ENCODE measurements at places on chromosomes 2 and 18. TPM values are rescaled to one million over a fixed set of nuclear protein-coding genes. Genes with fewer than 3 reads are reported as not detected.

DNA sequence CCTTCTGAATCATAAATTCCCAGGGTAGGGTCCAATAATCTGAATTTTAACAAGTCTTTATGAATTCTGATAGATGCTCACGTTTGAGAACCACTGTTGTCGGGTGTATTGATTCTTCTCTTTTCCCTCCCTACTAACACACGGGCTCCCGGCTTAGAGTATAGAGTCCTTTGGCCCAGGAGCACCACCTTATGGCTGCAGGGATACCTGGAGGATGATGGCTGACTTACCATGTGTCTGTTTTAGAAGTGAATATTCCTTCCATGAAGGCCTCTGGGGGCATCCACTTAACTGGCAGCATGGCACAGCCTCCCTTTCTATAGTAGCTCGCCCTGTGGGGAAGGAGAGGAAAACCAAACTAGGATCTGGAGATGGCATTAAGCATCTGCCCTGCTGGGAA, 91.7 kb downstream of the CLIP4 start:
- H3K27ac ChIP-seq = no peak overlapping the region
- H3K36me3 ChIP-seq = no peaks in the 10 kb centered on the region
- no peak for DNase-seq
- no peak overlapping the region for H3K4me3 ChIP-seq
- H3K4me1 ChIP-seq = no peaks in the 10 kb centered on the region

Gene GCKR
- not detected for total RNA-seq

GRCh38 chr2:192696857-192697256, 502.1 kb upstream of the TMEFF2 start:
- no peaks in the 10 kb centered on the region for H3K27me3 ChIP-seq
- H3K4me3 ChIP-seq = no peak overlapping the region
- no peaks in the 10 kb centered on the region for H3K36me3 ChIP-seq
- no peaks in the 10 kb centered on the region for H3K4me1 ChIP-seq

DNA sequence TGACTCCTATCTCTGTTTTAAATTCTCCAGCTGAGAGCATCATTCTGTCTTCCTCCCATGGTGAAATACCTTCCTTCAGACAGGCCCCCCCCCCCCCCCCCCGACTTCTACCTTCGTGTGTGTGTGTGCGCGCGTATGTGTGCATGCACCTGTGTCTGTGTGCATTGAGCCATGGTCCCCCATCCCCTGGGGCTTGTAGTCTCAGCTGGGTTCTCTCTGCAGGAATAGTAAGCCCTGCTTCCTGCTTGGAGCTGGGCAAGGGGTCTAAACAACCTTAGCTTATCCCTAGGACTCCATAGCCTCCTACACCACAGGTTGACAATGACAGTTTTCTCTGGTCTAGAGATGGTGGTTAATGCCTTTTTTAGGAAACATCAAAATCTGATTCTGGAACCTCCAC, 427.5 kb upstream of the KLHL29 start:
- H3K4me3 ChIP-seq = no peak overlapping the region
- no peak for DNase-seq
- no peaks in the 10 kb centered on the region for H3K4me1 ChIP-seq
- H3K27me3 ChIP-seq = no peaks in the 10 kb centered on the region

DNA sequence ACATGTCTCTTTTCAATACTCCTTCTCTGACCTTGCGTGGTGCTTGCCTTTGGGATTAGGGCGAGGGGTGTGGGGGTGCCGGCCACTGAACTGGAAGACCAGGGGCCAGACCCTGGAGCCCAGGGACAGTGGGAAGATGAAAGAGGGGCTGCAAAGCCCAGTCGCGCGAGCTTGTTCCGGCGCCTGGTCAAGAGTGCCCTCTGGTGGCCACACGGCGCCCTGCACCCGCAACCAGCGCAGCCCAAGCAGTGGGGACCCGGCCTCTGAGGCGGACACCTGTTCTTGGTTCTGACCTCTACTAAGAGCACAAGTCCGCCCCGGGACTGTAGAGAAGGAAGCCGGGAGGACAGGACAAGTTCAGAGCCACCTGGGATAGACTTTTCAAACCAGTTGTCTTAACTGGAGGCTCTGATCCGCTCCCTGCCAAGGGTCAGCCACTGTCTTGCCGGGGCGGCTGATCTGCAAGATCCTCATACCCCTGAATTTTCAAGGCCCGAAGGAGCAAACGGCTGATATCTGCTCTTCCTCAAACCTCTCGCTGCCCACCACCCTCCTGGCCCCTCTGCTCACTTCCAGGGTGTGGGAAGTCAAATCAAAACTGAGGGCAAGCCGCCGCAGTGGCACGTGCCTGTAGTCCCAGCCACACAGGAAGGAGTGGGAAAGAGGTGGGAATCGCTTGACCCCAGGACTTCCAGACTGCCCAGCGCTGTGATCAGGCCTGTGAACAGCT, 14.9 kb upstream of the MSH6 start:
- no peaks in the 10 kb centered on the region for H3K27me3 ChIP-seq
- H3K27ac ChIP-seq = no peak overlapping the region
- H3K36me3 ChIP-seq = no peaks in the 10 kb centered on the region
- no peak overlapping the region for H3K4me3 ChIP-seq

DNA sequence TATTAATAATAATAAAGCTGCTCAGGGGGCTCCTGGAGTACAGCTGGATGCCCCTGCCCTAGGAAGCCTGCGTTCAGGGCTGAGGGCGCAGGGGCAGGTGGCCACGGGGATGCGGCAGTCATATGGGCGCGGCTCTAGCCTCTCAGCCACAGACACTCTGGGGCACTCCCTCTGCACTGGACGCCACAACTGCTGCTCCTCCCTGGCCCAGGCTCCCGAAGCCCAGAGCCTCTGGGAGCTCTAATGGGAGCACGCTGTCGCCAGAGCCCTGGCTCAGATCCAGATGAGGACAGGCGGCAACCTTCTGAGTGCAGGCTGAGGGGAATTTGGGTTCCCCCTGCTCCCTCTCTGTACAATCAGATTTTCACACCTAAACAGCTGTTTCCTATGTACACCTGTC, 93.6 kb downstream of the MTCL1 start:
- no peak for DNase-seq
- H3K27ac ChIP-seq = no peak overlapping the region
- H3K4me3 ChIP-seq = no peak overlapping the region
- no peaks in the 10 kb centered on the region for H3K4me1 ChIP-seq
- peaks cover 4% of the 10 kb centered on the region for H3K27me3 ChIP-seq

Gene LRRTM1
- not detected for total RNA-seq

Gene PJVK
- total RNA-seq = 1.1 TPM

DNA sequence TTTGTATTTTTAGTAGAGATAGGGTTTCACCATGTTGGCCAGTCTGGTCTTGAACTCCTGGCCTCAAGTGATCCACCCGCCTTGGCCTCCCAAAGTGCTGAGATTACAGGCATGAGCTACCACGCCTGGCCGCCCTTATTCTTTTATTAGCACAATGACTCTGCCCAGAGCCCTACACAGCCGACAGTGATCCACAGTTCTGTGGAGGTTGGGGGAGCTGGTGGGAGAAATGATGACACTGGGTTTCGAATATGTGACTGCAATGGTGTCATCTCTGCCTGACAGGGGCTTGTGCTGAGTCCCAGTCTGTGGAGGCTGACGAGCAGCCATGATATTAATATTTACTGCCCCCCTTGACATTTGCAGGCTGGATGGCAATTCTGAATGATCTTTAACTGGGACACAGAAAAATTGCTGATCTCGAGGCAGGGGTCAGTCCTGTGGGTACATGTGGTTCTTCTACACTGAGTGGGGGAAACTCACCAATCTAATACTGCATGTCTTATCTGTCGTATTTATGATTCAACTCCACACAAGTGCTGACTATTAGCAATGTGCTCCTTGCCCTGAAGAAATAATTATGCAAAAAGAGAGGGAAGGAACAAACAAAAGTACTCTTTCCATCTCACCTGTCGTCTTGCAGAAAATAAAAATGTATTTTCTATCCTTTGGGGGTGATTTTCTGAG, 6.3 kb upstream of the CTAGE1 start:
- H3K36me3 ChIP-seq = no peaks in the 10 kb centered on the region
- H3K27me3 ChIP-seq = no peaks in the 10 kb centered on the region
- H3K27ac ChIP-seq = no peak overlapping the region
- no peak overlapping the region for H3K4me3 ChIP-seq
- no peaks in the 10 kb centered on the region for H3K4me1 ChIP-seq

DNA sequence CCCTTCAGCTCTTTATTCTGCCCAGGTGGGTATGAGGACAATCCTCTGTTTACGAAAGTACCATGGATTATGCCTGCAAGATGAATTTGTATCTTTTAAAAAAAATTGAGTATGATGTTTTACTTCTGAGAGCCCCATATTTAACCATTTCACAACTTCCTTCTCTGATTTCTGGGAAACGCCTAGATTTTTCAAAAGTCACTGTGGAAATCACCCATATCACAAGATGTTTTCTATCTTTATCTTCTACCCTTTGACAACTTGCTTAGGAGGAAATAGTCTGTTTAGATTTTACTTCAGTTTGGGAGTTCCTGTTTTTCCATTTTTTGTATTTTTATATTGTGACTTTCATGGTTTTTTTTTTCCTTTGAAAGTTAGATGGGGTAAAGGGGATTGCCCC, 53.0 kb downstream of the ICOS start:
- peaks cover 35% of the 10 kb centered on the region for H3K4me1 ChIP-seq
- H3K27me3 ChIP-seq = no peaks in the 10 kb centered on the region
- DNase-seq = no peak

DNA sequence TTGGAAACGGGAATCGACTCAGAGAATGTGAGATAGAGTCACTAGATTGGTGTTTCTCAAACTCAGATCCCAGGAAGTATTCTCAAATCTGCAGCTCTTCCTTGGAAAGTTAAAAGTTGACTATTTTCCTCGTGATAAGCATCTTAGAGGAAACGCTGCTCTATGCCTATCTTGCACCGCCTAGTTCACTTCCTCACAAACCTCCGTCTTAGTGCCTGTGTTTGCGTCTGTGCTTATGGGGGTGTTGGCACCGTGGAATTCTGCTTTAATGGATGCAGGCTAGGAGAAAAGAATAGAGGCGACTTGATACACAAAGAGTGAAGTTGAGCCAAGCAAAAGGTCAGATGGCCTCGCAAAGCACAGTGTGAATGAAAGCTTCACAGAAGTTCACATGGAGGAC, 255.3 kb upstream of the ID2 start:
- no peak overlapping the region for H3K4me3 ChIP-seq
- no peak overlapping the region for H3K27ac ChIP-seq
- H3K27me3 ChIP-seq = no peaks in the 10 kb centered on the region
- peaks cover 24% of the 10 kb centered on the region for H3K36me3 ChIP-seq
- DNase-seq = no peak

DNA sequence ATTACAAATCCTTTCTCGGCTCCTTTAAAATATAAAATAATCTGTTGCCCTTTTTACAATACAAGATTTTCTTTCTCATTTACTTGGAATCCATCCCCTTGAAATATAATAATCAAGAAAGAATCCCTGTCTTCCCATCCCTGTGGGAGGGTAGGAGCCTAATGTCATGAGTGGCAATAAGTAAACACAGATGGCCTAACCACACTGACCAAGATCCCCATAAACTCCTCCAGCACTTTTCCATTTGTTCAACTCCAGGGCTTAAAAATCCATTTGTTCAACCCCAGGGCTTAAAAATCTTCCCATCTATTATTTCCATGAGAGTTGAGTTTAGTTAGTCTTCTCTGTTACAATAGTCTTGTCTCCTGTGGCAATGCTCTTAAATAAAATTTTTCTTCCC, 297.6 kb downstream of the CDH7 start:
- H3K4me3 ChIP-seq = no peak overlapping the region
- no peaks in the 10 kb centered on the region for H3K36me3 ChIP-seq
- H3K27ac ChIP-seq = no peak overlapping the region
- DNase-seq = no peak
- no peaks in the 10 kb centered on the region for H3K27me3 ChIP-seq

Gene SLC9A2
- total RNA-seq = not detected

Gene CERKL
- not detected for total RNA-seq

Gene SERPINB11
- not detected for total RNA-seq

GRCh38 chr2:105078906-105079495, 41.1 kb downstream of the MRPS9 start:
- no peaks in the 10 kb centered on the region for H3K36me3 ChIP-seq
- no peaks in the 10 kb centered on the region for H3K27me3 ChIP-seq
- H3K27ac ChIP-seq = no peak overlapping the region
- no peaks in the 10 kb centered on the region for H3K4me1 ChIP-seq
- no peak overlapping the region for H3K4me3 ChIP-seq

DNA sequence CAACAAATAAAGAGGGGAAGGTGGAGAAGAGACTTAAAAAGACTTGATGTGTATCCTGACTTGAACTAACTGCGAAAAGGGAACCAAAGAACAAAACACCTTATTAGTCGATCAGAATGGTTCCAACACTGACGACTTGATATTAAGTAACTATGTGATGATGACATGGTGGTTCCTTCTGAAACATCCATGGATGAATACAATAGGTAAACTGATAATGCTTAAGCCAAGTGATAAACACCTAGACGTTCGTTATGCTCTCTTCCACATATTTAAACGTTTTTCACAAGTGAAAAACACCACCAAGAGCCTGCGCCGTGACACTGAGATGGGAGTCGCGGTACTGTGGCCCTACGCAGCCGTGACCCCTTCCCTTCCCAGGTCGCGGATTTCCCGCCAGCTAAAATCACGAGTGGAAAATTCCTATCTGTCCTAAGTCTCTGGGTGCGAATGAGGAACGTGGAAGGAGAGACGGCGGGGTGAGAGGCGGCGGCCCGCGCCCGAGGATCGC, 797 bp downstream of the TTC32 start:
- H3K36me3 ChIP-seq = peaks cover 27% of the 10 kb centered on the region
- peaks cover 39% of the 10 kb centered on the region for H3K4me1 ChIP-seq
- no peak for DNase-seq

DNA sequence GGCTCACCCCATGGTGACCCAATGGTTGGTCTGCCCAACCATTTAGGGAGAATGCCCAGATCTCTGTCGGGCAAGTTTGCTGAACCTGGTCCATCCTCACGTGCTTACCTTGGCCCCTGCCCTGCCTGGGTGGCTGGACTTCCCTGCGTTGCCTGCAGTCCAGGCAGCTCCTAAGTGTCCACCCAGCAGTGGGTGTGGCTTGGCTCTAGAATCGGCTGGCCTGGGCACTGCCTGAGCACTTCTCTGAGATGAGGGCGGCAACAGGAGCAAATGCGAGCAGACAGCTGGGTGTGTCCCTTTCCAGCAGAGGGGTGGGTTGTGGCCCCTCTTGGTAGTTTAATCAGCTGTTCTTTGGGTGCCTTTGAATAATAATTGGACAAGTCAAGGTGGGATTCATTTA, 11.3 kb downstream of the PCARE start:
- no peak for DNase-seq
- H3K27me3 ChIP-seq = no peaks in the 10 kb centered on the region
- no peak overlapping the region for H3K4me3 ChIP-seq

- peaks cover 25% of the 10 kb centered on the region for H3K4me1 ChIP-seq
- no peak overlapping the region for H3K27ac ChIP-seq
- peaks cover 3% of the 10 kb centered on the region for H3K27me3 ChIP-seq
- no peak overlapping the region for H3K4me3 ChIP-seq
- H3K36me3 ChIP-seq = peaks cover 4% of the 10 kb centered on the region
Observed at GRCh38 chr2:177271981-177272666, 7.6 kb upstream of the NFE2L2 start.

Measured in activated CD4-positive, alpha-beta memory T cell treated with anti-CD3 and anti-CD28 coated beads, Interleukin-2, amount 10 ng/mL, durations not matched to agents 7 days and 5 days (primary cell).